ENCODE measurements at places on chromosomes 11 and 22.

DNA sequence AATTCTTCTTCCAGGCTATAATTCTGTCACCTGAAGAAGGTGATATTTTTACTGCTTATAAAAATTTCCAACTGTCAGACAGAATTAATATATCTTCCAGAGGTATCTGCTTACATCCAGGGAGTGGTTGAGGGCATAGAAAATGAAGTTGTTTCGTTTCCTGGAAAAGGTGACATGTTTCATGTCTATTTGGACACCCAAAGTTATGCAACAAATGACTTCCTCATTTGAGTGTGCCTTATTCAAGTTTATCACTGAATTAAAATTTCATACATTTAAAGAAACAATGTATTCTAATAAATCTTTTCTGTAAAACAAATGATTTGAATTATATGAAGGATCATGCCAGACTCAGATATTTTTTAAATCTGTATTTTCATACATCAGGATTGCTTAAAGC, 8.5 kb upstream of the GRAMD1B start:
- no peak for DNase-seq

DNA sequence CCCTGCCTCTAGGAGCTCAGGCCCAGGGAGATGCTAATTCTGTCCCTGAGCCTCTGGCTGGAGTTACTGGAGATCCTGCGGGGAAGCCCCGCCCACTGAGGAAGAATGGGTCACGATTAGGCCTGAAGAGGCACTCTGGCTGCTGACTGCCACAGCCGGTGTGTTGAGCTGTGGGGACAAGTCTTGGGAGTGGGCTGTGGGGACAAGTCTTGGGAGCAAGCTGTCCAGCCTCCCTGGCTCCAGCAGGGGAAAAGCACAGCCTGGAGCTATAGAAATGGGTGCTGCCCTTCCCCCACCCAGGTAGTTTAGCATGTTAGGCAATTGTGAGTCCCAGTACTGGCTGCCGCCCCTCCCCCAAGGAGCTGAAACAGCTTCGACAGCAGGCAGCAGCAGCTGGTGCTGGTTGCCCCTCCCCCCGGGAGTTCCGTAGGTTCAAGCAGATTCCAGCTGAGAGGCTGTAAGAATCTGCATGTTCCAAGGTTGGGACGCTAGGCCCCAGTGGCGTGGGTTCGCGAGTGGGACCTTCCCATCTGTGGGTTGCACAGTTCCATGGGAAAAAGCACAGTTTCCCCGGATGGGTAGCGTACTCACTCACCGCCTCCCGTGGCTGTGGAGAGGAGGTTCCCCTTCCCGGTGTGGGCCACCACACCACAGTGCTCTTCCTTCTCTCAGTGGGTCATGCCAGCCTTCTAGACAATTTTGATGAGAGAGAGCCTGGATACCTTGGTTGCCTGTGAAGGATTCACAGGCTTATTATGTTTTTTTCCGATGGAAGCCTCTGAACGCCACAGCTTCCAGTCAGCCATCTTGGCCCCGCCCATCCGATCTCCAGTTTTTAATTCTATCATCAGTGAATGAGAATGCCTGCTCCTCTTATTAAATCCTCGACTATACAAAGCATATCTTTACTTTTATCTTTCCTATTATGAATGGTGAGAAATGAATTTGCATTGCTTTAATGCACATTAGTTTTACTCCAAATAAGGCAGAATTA, 61.5 kb downstream of the MSANTD4 start:
- no peak for DNase-seq

- DNase-seq, result no peak
Observed at GRCh38 chr11:129950101-129951091, 52.2 kb downstream of the PRDM10 start.

DNA sequence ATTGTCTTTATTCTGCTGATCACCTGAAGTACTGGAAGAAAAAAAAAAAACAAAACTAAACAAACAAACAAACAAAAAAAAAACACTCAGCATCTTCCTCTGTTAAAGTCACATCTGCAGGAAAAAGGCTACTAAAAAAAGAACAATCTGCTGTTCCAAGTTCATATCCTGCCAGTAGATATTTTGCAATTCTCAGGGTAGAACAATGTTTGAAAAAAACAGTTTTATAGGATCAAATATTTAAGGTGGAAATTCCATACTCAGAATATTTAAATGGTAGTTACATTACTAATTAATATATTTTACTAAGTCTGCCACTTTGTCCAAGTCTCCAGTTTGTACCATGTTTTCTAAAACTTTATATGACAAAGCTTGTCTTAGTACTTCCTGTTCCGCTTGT, 175.2 kb downstream of the SBF2 start:
- no peak for DNase-seq

DNA sequence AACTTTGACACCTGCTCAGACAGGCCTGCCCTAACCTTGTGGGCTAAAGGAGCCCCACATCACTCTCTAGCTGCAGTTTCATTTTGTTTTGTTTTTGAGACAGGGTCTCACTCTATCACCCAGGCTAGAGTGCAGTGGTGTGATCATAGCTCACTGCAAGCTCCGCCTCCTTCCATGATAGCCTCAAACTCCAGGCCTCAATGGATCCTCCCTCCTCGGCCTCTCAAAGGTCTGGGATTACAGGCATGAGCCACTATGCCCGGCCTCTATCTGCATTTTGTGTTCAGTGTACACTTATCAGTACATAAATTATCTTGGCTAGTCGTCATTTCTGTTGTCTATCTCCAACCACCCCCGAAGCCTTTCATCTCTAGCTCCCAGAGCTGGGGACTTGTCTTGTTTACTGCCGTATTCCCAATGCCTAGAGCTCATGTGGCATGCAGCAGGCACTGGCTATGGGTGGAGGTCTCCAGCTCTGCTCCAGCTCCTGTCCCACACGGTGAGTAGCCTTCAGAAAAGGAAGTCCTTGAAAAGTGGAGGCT, 22.1 kb upstream of the PEX26 start:
- DNase-seq, result no peak

DNA sequence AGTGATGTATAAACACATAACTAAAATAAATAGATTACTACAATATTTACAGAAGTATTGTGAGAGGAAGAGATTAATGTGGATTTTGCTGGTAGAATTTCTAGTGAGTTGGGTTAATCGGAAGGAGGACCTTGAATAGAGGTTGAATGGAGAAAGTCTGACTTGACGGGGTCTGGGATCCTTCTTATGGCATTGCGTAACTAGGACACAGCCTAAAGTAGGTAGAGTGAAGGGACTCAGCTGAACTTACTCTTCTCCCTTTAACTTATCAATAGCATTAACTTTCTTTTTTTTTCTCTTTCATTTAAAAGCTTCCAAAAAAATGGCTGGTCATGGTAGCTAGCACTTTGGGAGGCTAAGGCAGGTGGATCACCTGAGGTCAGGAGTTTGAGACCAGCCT, 139.2 kb downstream of the HIPK3 start:
- no peak for DNase-seq

DNA sequence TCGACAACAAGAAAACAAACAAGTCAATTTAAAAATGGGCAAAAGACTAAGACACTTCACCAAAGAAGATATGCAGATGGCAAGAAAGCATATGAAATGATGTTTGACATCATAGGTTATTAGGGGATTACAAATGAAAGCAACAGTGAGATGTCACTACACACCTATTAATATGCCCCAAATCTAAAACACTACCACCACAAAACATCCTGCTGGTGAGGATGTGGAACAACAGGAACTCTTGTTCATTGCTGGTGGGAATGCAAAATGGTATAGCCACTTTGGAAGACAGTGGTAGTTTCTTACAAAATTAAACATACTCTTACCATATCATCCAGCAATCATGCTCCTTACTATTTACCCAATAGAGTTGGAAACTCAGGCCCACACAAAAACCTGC, 29.0 kb downstream of the PRRG4 start:
- DNase-seq, result no peak

- DNase-seq, result no peak
Observed at GRCh38 chr22:35947794-35948425, 80.7 kb downstream of the RBFOX2 start.

GRCh38 chr11:102749101-102749722, 24.5 kb upstream of the MMP8 start:
- no peak for DNase-seq

- no peak for DNase-seq
Observed at GRCh38 chr11:34335331-34335730, 22.5 kb downstream of the ABTB2 start.

GRCh38 chr11:75403983-75404658, 4.8 kb downstream of the RPS3 start:
- DNase-seq, result no peak

DNA sequence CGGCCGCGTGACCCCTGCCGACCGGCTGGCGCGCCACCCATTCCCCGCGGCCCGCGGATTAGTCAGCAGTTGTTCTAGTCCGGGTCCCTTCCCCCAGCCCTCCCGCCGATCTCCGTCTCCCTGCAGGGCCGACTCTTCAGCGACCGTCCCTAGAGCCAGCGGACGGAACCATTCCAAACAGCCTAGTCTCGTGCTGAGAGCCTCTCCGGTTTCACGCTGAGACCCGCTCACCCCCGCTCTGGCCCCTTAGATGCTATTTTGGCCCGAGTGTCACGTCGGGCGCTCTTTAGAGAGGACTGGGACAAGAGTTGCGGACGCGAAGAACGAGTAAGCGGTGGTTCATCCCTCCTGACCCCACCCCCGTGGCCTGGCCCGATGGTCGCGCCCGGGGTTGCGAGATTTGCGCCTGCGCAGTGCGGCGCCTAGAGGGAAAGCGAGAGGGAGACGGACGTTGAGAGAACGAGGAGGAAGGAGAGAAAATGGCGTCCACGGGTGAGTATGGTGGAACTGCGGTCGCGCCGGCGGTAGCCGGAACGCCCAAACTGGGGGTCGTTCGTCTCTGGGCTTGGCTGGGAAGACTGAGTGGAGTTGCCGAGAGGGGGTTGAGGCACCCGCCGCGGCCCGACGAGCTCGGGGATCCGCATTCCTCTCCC, at the start of the genes EWSR1 and RHBDD3:
EWSR1 (plus strand) TSS at position 411 of the 653 bp plus-strand sequence; CDS start at position 480, 69 bp downstream.
RHBDD3 (minus strand) TSS at position 124 of the 653 bp plus-strand sequence. CDS start 2,355 bp downstream, outside the sequence.
- DNase-seq, result peak; percentile 93

GRCh38 chr22:41844036-41844435, 11.1 kb downstream of the SREBF2 start:
- no peak for DNase-seq

GRCh38 chr11:12182676-12183541, 72.5 kb downstream of the MICAL2 start:
- DNase-seq, result no peak

- DNase-seq, result no peak
Observed at GRCh38 chr11:117171404-117172061, 7.0 kb upstream of the SIDT2 start.

GRCh38 chr22:24191381-24191841, 10.1 kb downstream of the SUSD2 start:
- no peak for DNase-seq

- DNase-seq, result no peak
Observed at GRCh38 chr11:110757066-110757465, 44.8 kb upstream of the ARHGAP20 start.

GRCh38 chr11:128915149-128915521, 24.0 kb downstream of the KCNJ5 start:
- DNase-seq, result no peak

GRCh38 chr11:66409226-66409625, 11.6 kb upstream of the NPAS4 start:
- no peak for DNase-seq

DNA sequence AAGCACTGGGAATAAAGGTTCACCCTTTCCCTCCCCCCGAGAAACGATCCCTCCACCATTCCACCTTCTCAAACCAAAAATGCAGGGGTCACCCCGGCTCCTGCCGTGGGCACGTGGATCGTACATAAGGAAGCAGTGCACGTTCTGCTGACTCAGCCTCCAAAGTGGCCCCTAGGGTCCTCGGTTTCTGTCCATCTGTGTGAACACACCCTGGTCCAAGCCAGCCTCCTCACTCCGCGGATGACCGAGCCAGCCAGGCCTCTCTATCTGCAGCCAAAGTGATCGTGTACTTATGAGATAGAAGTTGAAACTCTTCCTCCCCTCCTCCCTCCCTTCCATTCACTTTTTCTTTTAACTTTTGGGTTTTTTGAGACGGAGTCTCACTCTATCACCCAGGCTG, 16.2 kb downstream of the C11orf24 start:
- DNase-seq, result no peak

DNA sequence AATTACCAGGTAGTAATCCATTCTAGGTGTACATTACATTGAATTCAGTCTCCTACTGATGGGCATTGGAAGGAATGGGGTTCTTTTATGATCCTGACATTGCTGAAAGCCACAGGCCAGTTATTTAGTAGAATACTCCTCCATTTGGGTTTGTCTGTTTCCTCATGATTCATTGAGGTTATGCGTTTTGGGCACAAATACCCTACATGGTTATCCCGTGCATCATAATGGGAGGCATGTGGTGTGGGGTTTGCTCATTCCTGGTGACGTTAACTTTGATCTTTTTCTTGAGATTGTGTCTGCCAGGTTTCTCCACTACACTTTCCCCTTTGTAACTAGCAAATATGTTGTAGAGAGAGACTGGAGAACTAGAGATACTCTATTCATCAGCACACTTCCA, 5.5 kb downstream of the FOLR3 start:
- DNase-seq, result peak; percentile 23

- DNase-seq, result no peak
Observed at GRCh38 chr11:17543041-17543440, 1.2 kb downstream of the USH1C start.

DNA sequence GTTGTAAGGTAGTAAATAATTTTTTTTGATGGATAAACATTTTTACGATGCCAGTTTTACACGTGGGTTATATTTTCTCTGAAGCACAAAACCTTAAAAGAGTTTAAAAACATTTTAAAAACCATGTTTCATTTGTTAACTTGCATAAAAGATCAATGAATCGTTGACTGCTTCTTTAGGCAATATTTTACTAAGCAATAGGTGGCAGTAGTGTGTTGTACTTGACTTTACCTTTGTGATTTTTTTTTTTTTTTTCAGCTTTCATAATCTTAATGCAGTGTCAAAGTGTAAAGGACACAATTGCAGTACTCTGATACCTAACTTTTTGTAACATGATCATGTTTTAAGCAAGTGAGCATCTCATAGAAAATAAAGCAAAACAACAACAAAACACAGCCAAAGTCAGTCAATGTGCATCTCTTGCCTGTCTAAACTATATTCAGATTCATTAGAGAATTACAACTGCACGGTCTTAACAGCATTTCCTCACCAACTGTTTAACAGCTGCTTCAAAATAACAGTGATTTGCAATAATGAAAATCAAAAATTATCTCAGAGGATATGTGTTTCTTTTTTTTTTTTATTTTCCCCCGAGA, 27.7 kb downstream of the DNAJC24 start:
- no peak for DNase-seq

GRCh38 chr11:105468154-105468553, 141.7 kb upstream of the GRIA4 start:
- DNase-seq, result no peak

GRCh38 chr22:46030231-46030880, 53.4 kb upstream of the WNT7B start:
- DNase-seq, result no peak

DNA sequence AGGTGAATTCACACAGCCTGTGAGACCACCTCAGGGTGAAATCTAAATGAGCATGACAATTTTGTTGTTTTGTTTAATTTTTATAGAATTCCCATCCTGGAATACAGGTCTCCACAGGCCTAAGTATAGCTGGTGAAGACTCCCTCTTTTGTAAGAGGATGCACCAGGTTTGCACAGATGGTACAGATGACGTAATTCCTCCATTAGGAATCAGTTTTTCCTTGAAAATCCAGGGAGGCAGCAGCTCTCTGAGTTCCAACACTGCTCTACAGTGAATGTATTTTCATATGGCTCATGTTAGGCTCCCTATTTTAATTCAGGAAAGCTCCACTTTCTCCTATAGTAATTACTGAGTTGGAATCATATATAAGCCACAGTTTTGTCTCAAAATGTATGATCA, 47.2 kb downstream of the USP28 start:
- no peak for DNase-seq

GRCh38 chr11:134862105-134862502, 450.1 kb upstream of the B3GAT1 start:
- DNase-seq, result no peak

- DNase-seq, result no peak
Observed at GRCh38 chr11:106063009-106063408, 14.1 kb downstream of the KBTBD3 start.
